T-helper 2 cell (primary cell): ENCODE measurements at places on chromosomes 16 and 17.

DNA sequence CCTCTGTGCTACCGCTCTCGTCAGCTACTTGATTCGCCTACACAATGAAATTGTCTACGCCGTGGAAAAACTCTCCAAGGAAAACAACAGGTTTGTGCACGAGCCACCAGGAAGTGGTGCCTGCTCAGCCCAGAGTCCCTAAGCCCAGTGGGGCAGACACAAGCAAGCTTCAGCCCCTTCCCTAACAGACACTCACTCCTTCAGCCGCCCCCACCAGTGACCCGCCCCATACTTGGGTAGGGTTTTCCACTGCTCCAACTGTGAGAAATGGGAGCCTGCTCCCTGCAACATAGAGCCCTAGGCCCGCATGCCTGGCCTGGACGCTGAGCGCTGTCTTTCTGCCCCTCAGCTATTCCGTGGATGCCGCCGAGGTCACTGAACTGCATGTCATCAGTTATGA is 28.6 kb upstream of the ENDOV start:
- DNase-seq, result no peak

DNA sequence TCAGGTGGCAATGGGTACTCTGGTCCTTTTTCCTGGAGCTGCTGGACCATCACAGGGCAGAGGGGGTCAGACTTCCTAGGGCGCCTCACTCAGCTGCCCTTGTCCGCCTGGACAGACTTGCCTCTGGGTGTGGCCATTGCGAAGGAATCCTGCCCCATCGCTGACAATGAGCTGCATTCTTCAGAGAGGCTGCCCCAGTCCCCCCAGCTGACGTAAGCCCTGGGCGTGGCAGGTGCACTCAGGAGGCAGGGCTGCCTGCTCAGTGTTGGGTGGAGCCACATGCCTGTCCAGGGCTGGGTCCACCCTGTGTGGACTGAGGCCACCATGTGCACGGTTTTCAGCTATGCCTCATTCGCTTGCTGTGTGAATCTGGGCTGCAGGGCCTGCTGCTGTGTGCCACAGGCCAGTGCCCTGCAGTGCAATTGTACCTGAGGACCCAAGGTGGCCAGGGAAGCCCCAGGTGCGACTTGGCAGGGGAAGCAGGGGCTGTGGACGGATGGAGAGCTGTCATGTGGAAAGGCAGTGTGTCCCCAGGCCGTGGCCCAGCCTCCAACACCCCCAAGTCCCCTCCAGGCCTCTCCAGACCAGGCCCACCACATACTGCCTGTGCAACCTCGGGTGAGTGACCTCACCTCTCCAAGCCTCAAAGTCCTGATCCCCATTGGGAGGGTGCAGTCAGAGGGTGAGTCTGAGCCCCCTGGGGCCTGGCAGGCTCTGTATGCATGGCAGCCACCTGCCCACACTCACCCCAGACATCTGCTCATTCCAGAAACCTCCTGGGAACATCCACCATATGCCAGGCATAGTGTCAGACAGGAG is 14.0 kb upstream of the MPRIP start:
- no peak for DNase-seq

GRCh38 chr17:17370711-17371110 is 67.5 kb downstream of the NT5M start:
- no peak for DNase-seq

DNA sequence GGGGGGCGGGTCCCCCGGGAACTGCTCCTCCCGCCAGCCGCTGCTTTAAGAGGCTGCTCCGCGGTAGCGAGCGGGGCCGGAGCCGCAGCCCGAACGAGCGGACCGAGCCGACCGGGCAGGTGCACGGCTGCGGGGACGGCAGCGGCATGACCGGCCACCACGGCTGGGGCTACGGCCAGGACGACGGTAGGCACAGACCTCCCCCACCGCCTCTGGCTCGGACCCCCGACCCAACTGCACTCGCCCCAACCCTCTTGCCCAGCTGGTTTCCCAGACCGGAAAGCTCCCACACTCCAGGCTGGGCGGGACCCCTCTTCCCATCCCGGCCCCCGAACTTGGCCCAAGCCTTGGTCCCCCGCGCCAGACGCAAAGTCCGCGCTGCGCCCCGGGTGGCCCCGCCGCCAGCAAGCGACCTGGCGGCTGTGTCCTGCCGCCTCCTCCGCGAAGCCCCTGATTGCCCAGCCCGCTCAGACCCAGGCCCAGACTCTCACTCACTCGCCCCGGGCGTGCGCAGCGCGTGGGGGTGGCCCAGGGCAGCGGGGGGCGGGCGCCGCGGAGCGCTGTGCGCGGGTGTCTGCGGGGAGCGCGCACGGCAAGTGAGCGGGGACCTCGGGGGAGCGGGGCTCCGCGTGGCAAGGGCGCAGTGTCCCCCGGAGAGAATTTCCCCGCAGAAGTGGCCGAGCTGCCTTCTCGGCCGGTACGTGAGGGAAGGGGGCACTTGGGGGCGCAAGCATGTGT is at the start of gene CA7:
Gene CA7, plus strand, starts transcription at position 73 of the 738 bp plus-strand sequence. Its CDS starts 74 bp downstream, at position 147.
- no peak for DNase-seq

GRCh38 chr17:44961921-44962350 is 6.2 kb downstream of the C1QL1 start:
- no peak for DNase-seq

DNA sequence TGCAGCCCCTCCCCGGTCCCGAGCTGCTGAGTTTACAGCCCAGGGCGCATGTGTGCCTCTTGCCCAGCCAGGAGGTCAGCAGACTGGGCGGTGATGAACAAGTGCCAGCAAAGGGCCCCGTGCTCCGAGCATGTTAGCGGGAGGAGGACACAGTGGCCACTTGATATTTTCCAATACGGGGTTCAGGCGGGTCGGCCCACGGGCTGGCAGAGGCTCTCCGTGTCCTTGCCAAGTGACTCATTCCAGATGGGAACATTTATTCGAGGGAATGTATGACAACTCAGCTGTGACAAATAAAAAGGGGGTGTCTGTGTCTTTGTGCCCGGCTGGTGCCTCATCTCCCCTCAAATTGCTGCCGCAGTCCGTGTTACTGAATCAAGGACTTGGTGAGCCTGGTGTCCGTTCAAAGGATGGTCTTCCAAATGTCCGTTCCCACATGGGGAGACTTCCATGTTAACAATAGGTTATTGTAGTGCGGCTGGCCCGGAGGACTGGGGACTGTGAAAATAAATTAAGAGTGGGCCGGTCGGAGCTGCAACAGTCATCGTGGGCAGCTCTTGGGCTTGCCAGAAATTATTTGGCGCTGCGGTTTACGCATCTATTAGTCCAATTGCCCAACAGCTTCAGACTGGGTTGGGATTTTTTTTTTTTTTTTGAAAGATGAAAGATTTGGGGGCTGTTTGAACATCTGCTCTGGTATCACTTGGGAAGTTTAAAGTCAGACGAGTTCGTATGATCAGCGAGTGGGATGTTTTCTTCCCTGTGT is 174.0 kb upstream of the CIBAR2 start:
- no peak for DNase-seq

- DNase-seq, result no peak
Observed at GRCh38 chr17:10777131-10777807, 26.6 kb downstream of the TMEM238L start.

DNA sequence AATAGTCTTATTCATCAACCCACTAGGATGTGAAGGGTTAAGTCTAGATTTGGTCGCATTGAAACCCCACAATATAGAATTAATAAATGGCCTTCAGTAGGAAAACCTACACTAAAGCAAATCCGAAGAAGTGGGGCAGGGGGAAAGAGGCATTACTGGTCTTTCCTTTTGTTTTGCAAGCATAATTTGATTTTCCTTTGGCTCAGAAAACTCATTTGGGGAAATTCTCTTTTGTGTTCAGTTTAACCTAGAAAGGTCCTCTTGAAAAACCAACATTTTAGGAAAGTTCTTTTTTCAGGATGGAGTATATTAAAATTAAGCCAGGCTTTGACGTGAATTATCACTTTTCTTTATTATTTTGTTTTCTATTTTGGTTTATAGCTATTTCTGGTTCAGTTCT is 31.7 kb downstream of the ERCC4 start:
- DNase-seq, result no peak

DNA sequence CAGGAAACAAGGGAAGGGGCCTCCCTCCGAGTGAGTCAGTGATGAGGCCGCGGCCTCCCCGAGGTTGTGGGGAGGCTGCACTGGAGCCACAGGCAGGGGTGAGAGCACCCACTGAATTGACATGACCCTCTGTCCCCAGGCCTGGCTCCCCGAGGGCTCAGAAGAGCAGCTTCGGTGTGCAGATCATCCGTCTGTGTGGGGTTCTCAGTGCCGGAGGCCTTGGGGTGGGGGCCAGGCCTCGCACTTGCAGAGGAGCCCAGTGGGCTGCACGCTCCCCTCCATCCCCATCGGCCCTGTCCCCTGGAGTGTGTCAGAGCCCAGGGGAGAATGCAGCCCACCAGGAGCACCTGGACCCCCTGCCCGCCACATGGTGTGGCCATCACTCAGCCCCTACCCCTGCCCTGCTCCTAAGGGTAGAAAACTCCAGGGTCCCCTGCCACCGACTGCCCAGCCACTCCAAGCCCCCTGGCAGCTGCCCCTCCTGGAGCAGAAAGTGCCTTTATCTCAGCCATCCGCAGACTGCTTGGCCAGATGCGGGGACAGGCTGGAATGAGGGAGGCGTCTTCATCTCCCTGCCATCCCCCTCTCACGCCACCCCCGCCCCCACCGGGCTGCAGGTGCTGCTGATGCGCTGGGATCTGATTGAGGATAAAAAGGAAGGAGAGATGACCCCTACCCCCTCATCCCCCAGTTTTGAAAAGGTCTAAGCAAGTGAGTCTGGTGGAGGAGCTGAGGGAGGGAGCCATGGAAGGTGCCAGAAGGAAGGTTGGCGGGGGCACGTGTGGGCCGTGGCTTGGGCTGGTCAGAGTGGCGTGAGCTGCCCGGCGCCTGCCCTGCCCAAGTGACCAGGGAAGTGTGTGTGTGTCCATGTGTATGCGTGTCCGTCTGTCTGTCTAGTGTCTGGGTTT is 358.3 kb downstream of the SEC14L1 start:
- DNase-seq, result no peak

- no peak for DNase-seq
Observed at GRCh38 chr17:44043272-44043696, 23.2 kb downstream of the LSM12 start.

DNA sequence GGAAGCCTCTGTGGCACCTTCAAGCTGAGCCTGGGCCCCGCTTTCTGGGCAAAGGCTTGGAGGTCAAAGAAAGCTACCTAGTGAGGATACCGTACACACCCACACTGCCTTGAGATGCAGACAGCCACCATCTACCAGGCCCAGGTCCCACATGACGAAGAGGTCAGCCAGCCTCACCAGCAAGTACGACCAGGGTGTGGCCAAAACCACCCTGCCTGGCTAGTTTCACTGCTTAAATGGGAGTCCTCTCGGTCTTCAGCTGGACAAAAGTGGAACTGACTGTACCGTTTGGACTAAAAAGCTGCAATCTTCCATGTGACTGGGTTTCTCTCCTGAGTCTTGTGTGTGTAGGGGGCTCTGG is 21.6 kb downstream of the VASN start:
- DNase-seq, result no peak

DNA sequence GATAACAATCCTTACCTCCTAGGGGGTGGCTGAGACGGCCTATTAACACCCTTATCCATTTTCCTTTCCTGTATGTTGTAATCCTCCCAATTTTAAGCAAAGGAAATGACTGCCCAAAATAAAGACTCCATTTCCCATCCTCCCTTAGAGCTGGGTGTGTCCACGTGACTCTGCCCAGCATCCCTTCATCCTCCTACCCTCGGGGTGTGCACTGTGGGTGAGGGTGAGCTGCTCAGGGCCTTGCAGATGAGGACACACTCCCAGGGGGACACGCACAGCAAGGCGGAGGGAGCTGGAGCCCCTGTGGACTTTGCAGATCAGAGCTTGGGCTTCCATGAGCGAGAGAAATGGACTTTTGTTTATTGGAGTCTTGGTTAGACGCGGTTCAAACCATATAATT is 186.8 kb downstream of the IRF8 start:
- no peak for DNase-seq

- no peak for DNase-seq
Observed at GRCh38 chr17:50527155-50527762, 5.3 kb upstream of the EPN3 start.

GRCh38 chr17:21602176-21602575 is 90.1 kb upstream of the KCNJ18 start:
- DNase-seq, result no peak

GRCh38 chr17:74362810-74363498 is 1.3 kb upstream of the BTBD17 start:
- DNase-seq, result no peak

GRCh38 chr16:46859719-46860152 is 24.4 kb upstream of the GPT2 start:
- DNase-seq, result no peak

DNA sequence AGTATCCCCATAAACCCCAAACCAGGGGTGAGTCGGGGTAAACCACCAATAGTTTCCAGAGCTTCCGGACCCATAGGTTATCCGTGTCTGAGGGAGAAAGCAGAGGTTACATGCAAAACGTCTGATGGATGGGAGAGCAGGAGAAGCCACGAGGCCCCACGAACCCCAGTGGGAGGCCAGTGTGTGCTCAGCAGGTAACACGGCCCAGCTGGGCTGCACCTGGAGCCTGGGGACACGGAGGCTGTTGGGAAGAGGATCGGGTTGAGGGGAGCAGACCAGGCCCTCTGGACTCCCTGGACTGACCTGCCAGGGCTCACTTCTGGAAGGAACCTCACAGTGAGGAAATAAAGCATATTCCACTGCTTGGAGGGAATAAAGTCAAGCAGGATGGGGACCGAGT is 78.1 kb downstream of the SEC14L1 start:
- DNase-seq, result no peak

- peak; percentile 23 for DNase-seq
Observed at GRCh38 chr17:78925234-78925633, at the start of gene TIMP2. TIMP2 (minus strand) TSS chr17:78925387; CDS start chr17:78925088, 299 bp downstream.

GRCh38 chr16:19885451-19886072 is 914 bp upstream of the GPRC5B start:
- no peak for DNase-seq

GRCh38 chr17:43878260-43879175 is 28.8 kb downstream of the MPP2 start:
- DNase-seq, result peak; percentile 59

DNA sequence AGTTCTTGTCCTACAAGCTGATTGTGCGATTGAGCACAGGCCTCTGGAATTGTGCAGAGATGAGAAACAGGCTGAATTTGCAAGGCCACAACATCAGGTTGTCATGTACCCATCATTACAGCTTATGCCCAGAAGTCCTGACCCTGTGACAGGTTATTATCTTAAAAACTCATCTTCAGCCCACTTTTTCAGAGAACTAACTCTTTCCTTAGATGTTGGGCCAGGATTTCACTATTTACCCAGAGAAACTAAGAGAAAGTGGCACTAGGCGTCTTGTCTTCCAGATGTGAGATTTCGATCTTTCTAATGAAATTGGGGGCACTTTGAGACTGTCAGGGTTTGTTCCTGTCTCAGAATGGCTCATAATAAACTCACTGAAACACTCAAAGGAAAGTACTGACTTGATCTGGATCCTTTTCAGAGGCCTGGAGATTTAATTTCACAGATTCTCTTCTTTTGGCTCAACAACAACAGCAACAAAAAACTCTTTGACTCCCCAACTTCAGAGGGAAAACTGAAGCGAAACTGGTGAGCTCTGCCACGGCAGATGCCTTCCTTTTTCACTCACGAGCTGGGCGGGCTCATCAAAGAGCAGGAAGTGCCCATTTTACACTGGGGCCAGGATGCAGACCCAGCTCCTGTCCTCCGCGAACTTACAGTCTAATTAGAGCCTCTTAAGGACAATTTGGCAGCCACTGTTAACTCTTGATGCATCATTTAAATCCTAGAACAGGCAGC is 17.7 kb upstream of the SLC12A3 start:
- DNase-seq, result no peak

GRCh38 chr17:44222112-44222869 is 2.8 kb upstream of the UBTF start:
- no peak for DNase-seq
